Metanephros (tissue), 2 donors: ENCODE measurements at places on chromosomes 3 and 15. TPM values are rescaled to one million over a fixed set of nuclear protein-coding genes. Genes with fewer than 3 reads are reported as not detected.

ZPLD1 gene
- 0.12 TPM for total RNA-seq

ATG3 gene
- total RNA-seq = 34.7 TPM

MYO5C gene
- total RNA-seq = 21.8 TPM

ZMYND10 gene
- 3.9 TPM for total RNA-seq

PPP1R14D gene
- not detected for total RNA-seq

THRB gene
- 22.3 TPM for total RNA-seq

LYZL4 gene
- total RNA-seq = not detected

GOLGA8G gene
- total RNA-seq = not detected

CAPN3 gene
- total RNA-seq = 121 TPM

RASL12 gene
- total RNA-seq = 12.6 TPM

GPR62 gene
- 0.06 TPM for total RNA-seq

CFAP92 gene
- total RNA-seq = 0.70 TPM

FES gene
- total RNA-seq = 52.4 TPM

SEMA6D gene
- total RNA-seq = 40.2 TPM

CPNE4 gene
- total RNA-seq = 0.53 TPM

CLDN18 gene
- 0.29 TPM for total RNA-seq

CCR1 gene
- total RNA-seq = 4.3 TPM

EIF4E3 gene
- total RNA-seq = 7.2 TPM

MRAS gene
- total RNA-seq = 31.3 TPM

ECE2 gene
- not detected for total RNA-seq

MELTF gene
- total RNA-seq = 4.6 TPM

KIF7 gene
- 16.9 TPM for total RNA-seq

NPRL2 gene
- total RNA-seq = 27.5 TPM

CHD2 gene
- 167 TPM for total RNA-seq

GPR171 gene
- total RNA-seq = 13.7 TPM

ISG20 gene
- 6.2 TPM for total RNA-seq

CD200R1 gene
- 3.0 TPM for total RNA-seq

FEZF2 gene
- total RNA-seq = not detected

EXD1 gene
- total RNA-seq = not detected

GOLGA8K gene
- not detected for total RNA-seq

TIMP4 gene
- 2.0 TPM for total RNA-seq

CPLX3 gene
- not detected for total RNA-seq

CTXND1 gene
- total RNA-seq = 5.2 TPM

PRSS50 gene
- 0.99 TPM for total RNA-seq

CPNE9 gene
- 0.23 TPM for total RNA-seq

RBSN gene
- total RNA-seq = 28.6 TPM

MKRN2OS gene
- 0.35 TPM for total RNA-seq

MEGF11 gene
- 1.8 TPM for total RNA-seq

SLC28A1 gene
- total RNA-seq = 6.6 TPM

RASSF1 gene
- 35.8 TPM for total RNA-seq

C3orf22 gene
- 0.12 TPM for total RNA-seq

ISLR2 gene
- total RNA-seq = 2.2 TPM
